GM12891 (cell line): ENCODE measurements at places on chromosomes 2 and 18.

GRCh38 chr2:118371515-118371914, 283.2 kb downstream of the INSIG2 start:
- DNase-seq = peak; percentile 5

DNA sequence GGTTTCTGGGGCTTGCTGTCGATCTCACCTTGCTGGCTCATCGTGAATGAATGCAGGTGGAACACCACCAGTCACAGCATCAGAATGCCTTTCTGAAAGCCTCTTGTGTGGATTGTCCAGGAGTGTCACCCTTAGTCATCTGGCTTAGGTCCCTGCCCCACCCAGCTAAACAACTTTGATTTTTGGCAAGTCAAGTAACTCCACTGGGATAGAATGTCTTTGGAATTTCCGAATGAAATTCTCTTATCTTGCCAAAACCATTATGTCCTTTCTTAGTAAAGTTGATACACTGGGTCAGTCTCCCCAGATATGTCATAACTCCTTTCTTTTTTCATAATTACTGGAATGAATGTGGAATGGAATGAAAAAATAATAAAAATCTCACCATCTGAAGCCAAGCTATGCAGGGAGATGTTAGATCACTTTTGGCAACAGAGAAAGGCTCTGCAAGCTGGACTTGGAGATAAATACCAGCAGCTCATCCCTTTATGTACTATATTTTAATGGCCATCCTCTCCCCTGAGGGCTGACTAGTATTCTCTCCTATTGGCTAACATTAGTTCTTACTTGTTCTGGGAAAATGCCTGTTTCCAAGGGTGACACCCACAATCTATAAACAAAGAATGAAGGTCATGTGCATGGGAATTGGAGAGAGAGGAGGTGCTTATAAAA, 35.4 kb downstream of the INSIG2 start:
- DNase-seq = no peak

- peak; percentile 88 for DNase-seq
Measured at GRCh38 chr2:239267288-239267951, 133.4 kb downstream of the HDAC4 start.

- DNase-seq = no peak
Measured at GRCh38 chr18:67367540-67367939, 149.0 kb downstream of the DSEL start.

GRCh38 chr2:141941210-141941714, 189.6 kb downstream of the LRP1B start:
- no peak for DNase-seq

- no peak for DNase-seq
Measured at GRCh38 chr2:43343573-43344304, 117.3 kb upstream of the ZFP36L2 start.

DNA sequence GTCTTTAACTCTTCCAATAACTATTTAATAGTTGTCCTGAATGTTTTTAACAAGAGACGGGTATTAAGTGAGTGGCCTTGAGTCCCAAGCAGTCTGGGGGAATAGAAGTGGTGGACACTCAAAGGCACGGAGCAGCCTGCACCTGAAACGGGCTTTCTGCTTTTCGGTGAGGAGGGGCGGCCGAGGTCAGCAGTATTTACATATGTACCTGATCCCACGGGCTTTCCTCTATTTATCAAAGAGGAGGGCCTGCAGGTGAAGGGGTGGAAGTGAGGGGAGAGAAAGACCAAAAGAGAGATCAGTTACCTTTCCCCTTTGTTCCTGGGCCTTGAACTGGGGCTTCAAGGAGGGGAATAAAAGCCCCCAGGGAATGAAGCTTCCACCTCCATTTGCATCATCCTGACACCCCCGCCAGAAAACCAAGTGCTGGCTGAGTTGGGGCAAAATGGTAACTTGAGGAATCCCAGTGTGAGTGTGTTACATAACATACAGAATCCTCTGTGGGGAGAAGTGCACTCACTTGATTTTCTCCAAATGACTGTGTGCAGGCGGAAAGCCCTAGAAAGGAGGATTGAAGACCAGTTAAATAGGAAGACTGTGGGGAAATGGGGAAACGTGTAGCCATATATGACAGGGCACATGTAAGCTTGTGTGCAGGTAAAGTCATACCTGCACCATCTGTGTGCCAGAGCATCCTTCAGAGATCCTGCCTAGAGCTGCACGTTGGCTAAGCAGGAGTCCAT, 12.4 kb downstream of the POU3F3 start:
- DNase-seq = no peak

DNA sequence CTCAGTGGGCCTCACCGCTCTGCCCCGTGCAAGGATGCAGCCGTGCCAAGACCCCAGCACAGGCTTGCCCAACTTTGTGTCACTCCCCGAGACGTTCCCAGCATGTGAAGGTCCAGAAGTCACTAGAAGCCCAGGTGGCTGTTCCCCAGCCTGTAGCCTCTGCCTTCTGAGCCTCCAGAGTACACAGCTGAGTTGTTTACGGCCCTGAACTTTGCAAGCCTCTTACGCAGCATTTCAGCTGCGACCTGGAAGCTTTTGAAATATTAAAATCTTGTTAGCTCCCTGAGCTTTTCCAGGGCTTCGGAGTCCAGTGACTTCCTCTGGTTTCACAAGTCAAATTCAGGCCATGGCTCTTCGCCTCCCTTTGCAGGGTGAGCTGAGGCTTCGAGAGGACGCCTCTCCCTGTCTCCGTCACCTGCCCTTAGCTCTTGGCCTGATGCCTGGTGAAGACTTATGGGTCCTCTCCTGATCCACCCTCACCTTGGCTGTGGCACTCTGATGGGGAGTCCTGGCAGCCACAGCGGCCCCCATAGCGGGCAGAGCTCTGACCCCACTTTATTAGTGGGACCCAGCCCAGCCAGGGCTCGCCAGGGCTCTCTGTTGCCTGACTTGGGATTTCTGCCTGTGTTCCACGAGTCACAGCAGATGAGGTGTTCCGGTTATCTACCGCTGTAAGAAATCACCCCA, 76.5 kb upstream of the HPCAL1 start:
- DNase-seq = no peak

DNA sequence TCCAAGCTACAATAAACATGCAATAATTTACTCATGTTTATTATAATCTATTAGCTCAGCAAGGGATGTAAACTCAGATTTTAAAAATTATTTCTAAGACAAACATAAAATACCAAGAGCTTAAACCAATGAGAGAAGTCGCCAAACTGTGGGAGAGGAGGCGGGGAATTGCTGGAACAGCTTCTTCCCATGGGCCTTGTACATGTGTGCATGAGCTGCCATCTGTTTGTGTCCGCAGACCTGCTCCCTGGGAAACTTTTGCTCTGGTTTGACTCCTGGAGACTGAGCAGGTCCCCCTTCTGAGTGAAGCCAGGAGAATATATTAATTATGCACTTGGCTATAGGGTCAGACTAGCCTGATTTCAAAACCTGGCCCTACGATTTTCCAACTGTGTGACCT, 655.9 kb upstream of the SOX11 start:
- DNase-seq = no peak
